ENCODE measurements at places on chromosomes 3 and 15.

DNA sequence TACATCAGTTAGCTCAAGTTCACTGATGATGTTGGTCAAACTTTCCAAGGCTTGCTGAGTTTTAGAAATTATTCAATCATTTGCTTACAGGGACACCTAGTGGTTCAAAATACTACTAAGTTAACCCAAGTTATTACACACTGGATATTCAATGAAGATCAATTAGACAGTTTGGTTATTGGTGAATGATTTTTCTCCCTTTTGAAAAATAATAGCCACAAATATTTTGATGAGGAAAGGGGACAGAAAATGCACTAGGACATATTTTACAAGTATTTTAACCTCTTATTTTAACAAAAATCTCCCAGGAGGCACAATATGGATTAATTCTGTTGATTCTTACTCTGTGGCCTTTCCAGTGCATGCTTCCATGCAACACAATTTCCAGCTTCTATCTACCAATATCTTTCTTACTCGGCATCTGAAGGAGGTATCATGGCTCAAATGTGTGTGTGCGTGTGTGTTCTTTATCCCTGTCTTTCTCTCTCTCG lies 20.1 kb upstream of the GOLGA6L2 start:
- DNase-seq: no peak

DNA sequence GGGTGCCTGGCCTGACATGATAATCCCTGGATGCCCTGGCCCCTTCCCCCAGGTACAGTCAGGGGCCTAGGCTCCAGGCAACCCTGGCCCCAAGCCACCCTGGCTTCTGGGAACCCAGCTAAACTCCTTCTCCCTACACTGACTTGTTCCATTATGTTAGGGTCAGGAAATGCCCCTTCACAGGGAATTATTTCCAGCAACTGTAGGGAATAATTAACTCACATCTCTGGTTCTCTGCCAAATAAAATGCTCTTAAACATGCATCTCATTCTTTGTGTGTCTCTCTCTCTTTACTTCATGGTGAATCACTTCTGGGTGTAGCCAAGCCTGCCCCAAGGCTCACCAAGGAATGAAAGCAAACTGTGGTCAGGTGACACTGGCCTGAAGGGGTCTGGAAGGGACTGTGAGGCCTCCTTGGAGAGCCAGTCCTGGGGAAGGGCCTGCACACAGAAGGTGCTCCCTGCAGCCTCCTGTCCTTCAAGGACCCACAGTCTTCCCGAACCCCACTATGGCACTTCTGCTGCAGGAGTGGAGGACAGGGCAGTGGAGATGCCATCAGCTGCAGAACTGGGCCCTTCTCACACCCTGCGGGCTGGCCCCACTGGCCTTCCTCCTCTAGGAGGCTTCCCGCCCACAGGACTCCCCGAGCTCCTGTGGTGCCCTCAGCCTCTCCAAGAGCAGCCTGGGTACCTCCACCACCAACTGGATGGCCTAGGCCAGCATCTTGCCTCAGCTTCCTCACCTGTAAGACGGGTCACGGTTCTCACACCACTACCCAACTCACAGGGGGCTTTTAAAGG lies 17.6 kb downstream of the TKT start:
- DNase-seq: no peak

GRCh38 chr3:127908202-127908601 lies 6.8 kb upstream of the KBTBD12 start:
- DNase-seq: no peak

- no peak for DNase-seq
These were observed 67.5 kb upstream of the CORO2B start for GRCh38 chr15:68511073-68511991.

DNA sequence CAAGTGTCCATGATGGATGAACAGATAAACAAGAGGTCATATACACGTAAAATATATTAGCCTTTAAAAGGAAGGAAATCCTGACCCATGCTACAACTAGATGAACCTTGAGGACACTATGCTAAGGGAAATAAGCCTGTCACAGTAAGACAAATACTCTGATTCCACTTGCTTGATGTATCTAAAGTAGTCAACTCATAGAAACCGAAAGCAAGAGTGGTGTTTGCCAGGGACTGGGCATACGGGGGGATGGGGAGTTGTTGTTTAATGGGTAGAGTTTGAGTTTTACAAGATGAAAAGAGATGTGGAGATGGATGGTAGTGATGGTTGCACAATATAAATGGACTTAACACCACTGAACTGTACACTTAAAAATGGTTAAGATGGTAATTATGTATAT lies 65.4 kb downstream of the C3orf70 start:
- DNase-seq: no peak

GRCh38 chr3:63450023-63450422 lies 171.9 kb downstream of the SYNPR start:
- no peak for DNase-seq

GRCh38 chr3:117408811-117409210 lies 699.2 kb downstream of the TUSC7 start:
- no peak for DNase-seq

GRCh38 chr3:52533623-52534280 lies at the start of gene NT5DC2:
Gene NT5DC2, minus strand, starts transcription at chr3:52533857. Its CDS starts 120 bp downstream, at chr3:52533737.
- DNase-seq: peak; percentile 26

All from stimulated activated CD8-positive, alpha-beta memory T cell treated with anti-CD3 and anti-CD28 coated beads, Interleukin-7, amount 100 ng/mL, for 1 hour (primary cell).